ENCODE measurements at places on chromosomes 1 and 21.
A peak's percentile ranks its signal among the peaks of the same experiment; 100 is the strongest.

- no peak for DNase-seq
These were observed 33.2 kb upstream of the SAMD13 start for GRCh38 chr1:84268346-84268745.

GRCh38 chr1:241883159-241883558 is 35.2 kb downstream of the EXO1 start:
- no peak for DNase-seq

- no peak for DNase-seq
These were observed 225.8 kb downstream of the PTPRU start for GRCh38 chr1:29462096-29462495.

DNA sequence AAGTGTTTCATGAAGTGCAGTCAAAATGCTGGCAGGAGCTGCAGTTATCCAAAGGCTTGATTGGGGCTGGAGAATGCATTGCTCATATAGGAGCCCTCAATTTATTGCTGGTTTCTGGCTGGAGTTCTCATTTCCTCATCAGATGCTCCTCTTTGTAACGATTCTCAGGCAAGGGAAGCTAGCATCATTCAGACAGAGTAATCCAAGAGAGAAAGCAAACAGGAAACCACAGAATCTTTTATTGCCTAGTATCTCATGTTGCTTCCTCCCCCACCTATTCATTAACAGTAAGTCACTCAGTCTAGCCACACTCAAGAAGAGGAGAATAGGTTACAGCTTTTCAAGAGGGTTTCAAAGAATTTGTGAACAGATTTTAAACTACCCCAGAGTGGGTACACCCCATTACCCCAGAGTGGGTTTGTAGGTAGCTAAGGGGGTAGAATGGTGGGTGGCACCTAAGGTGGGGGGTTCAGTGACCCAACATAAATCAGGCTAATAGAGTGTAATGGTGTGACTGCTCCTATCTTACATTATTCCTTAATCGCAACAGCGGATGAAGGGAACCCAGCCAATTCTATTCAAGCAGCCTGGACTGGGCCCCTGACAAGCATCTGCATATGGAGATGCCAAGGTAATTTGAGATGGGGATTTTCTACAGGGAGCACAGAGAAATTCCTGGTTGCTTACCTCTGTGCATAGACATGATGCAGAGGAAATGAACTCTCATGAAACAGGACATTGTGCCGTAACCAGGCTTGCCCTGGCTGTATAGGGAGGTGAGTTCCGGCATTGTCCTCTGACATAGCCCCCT is 67.1 kb downstream of the KCNJ15 start:
- peak; percentile 96 for DNase-seq

DNA sequence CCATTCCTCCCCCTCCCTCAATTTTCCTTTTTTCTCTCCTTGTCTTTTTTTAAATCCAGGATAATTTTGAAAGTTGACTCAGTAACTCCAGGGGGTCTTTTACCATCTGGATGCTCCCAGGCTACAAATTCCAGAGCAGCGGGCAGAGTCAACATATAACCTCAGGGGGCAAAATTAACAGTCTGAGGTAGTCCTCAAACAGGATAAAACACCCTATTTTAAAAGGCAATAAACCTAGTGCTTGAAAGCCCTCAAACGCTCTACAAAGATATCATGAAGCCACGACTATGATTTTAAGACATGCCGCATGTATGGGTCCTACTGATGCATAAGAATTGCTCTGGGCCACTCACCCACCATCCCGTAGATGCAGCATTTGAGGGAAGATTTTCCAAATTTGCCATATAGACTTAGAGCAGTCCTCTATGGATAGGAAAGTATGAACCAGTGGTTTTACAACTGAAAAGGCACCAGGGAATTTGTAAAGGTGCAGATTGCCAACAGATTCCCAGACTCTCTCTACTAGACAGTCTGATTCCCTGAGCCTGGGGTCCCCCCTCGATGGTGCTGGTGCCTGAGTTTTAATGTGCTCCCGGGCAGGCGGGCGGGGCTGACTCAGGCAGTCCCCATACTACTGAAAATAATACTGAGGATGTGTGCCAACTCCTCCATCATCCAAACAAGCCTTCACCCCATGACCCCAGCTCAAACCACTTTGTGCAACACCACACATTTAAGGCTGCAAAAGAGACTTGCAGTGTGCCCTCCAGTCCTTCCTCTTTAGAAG is 37.2 kb downstream of the PTPN14 start:
- DNase-seq = peak; percentile 79

GRCh38 chr21:41135746-41136145 is 32.2 kb upstream of the BACE2 start:
- no peak for DNase-seq

- peak; percentile 1 for DNase-seq
These were observed 83.0 kb downstream of the NTPCR start for GRCh38 chr1:233033361-233033760.

- no peak for DNase-seq
These were observed 287.2 kb downstream of the NUF2 start for GRCh38 chr1:163608979-163609378.

- no peak for DNase-seq
These were observed 182.4 kb downstream of the MIS18A start for GRCh38 chr21:32096411-32096810.

DNA sequence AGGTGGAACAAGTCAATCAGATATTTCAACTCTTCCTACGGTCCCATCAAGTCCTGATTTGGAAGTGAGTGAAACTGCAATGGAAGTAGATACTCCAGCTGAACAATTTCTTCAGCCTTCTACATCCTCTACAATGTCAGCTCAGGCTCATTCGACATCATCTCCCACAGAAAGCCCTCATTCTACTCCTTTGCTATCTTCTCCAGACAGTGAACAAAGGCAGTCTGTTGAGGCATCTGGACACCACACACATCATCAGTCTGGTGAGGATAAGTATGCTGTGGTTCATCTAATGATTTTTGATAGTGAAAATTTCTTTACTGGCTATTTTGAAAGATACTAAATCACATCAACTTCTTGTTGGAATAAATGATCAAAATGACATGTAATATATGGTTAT is 67.7 kb upstream of the MPC2 start:
- DNase-seq = no peak

DNA sequence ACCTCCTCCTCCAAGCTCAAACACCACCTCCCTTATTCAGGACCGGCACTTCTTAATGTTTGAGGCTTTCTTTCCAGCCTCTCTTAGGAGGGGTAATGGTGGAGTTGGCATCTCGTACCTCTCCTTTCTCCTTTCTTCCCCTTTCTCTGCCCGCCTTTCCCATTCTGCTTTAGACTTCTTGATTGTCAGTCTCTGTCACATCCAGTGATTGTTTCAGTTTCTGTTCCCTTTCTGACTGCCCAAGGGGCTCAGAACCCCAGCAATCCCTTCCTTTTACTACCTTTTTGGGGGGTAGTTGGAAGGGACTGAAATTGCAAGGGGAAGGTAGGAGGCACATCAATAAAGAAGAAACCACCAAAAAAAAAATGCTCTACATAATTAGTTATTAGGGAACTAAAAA is 5.6 kb downstream of the ELK4 start:
- no peak for DNase-seq

- peak; percentile 89 for DNase-seq
These were observed at the start of gene CREG1 for GRCh38 chr1:167553136-167554027. Gene CREG1 (minus strand): TSS chr1:167553762.

- no peak for DNase-seq
These were observed 11.4 kb downstream of the MROH7 start for GRCh38 chr1:54653036-54653435.

- DNase-seq = no peak
These were observed 7.6 kb downstream of the CHD5 start for GRCh38 chr1:6172549-6172948.

- no peak for DNase-seq
These were observed 11.2 kb downstream of the DDAH1 start for GRCh38 chr1:85453640-85454194.

DNA sequence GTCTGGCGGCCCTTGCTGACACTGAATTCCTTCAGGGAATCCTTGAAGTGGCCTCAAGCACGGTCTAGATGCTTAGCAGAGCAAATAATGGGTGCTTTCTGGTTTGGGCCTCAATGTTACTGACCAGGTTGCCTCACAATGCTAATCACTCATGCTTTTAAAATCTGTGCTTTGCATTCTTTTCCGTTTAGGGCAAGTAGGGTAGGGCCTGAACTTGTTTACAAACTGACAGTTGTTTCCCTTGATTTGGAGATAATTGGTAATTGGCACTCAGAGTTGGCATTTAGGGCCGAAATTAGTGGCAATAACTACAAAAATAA is 1.4 kb downstream of the VPS13D start:
- no peak for DNase-seq

GRCh38 chr1:111622166-111622565 is 2.6 kb downstream of the RAP1A start:
- no peak for DNase-seq

GRCh38 chr1:167935216-167936067 is 1.0 kb upstream of the DCAF6 start:
- peak; percentile 50 for DNase-seq

DNA sequence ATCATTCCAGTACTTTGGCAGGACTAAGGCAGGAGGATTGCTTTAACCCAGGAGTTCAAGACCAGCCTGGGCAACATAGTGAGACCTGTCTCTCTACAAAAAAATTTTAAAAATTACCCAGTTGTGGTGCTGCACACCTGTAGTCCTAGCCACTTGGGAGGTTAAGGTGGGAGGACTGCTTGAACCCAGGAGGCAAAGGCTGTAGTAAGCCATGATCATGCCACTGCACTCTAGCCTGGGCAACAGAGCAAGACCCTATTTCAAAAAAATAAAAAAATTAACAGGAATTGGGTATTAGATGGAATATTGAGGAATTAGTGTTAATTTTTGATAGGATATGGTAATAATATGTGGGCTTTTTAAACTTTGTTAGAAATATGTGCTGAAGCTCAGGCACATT is 16.8 kb downstream of the TAF13 start:
- no peak for DNase-seq

GRCh38 chr1:3803905-3804626 is 7.8 kb upstream of the LRRC47 start:
- DNase-seq = no peak

DNA sequence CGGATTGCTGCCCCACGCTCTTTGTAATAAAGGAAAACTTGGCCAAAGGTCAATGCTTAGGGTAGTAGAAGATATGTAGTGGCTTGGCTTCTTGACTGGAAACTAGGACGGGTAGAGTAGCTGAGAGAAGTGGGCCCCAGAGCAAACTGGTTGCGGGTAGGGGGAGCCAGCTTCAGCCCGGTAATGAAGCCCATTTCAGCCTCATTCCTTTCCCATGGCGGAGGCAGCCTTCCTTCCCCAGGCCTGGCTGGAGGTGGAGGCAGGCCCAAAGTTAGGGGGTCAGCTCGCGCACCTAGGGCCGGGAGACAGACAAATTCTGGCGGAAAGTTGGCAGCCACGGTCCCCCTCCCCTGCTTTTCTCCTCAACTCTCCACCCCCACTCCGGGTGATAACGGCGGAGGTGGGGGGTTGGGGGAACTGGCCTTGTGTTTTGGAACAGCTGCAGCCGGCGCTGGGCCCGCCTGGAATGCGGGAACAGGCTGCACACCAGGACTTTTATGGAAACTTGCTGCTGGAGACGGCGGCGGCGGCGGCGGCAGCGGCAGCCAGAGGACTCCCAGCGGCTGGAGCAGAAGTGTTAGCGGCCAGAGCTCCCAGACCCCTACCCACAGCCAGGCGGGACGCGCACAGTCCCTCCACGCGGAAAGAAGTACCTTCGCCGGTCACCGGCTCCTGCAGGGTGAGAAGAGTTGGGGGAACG is at the start of gene NEXN:
TSS of gene NEXN (plus strand) at position 544 of the 700 bp plus-strand sequence. CDS start 27,483 bp downstream, outside the sequence.
- DNase-seq = peak; percentile 85

DNA sequence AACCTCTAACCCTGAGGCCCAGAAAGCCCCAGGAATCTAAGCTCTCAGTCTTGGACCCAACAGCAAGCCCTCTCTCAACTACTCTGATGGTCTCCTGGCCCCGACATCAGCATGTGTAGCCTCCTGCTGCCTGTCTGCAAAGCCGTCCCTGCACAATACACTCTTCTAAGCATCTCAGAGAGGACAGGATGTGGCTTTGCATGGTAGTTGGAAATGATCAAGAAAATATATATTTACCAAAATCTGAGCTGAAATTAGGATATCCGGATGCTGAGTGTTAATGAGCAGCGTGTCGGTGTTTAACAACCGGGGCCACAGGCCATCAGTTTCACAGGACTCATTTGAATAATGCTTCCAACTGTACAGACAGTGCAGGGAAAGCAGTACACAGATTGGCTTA is 59.1 kb upstream of the SIM2 start:
- DNase-seq = no peak

DNA sequence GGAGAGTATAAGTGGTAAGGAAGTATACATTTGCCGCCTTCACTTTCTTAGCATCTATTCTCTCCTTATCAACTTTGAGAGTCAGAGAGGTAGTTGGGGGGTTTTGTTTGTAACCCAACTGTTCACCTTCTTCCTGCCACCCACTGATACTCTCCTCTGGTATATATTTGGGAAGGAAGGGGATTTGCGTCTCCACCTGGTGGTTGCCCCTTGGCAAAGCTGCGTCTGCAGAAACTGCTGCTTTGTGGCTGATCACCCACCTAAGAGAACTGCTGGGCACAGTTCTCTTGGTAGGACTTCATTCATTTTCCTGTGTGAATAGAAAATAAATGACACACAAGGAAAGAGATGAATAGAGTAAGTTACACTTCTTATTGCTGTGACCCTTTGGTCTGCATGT is 87.0 kb downstream of the SYT14 start:
- DNase-seq = no peak

DNA sequence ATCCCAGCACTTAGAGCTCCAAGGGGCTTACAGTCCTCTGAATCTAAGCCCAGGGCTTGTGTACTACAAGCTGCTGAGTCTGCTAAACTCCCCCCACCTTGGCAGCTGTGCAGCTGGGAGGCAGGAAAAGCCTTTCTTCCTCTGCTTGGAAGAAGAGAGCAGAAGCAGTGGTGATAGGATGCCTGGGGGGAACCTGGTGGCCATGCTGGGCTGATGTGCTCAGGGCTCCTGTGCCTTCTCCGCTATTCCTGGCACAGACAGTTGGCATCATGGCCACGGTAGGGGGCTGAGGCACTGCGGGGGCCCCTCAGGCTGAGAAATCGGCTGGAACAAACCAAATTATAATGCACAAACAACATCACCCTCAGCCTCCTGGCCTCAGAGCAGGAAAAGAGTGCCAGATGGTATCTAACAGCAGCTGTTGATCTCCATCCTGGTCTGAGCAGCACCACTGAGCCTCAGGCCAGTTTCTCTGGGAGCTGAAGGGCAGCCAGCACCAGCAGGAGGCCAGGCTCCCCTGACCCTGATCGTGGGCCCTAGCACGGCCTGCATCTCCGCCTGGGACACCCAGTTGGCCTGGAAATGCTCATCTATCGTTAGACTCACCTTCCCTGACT is 35.8 kb downstream of the ECE1 start:
- DNase-seq = no peak

DNA sequence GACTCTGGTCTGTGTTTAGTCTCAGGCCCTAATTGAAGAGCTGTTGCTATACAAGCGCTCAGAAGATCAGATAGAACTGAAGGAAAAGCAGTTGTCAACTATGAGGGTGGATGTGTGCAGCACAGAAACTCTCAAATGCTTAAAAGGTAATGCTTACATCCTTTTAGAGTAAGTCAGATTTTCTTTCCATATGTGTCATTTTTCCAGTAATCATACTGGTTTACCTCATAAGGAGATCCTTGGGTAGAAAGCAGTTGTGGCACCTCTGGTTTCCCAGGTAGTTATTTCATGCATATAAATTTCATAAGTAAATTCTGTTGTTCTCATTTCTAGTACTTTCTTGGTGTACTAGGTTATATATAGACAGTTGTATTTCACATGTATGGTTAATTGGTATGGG is 43.0 kb upstream of the TARS2 start:
- no peak for DNase-seq
